Ammon's horn (tissue), 1 donor: ENCODE measurements at places on chromosomes 5 and 9.
A peak's percentile ranks its signal among the peaks of the same experiment; 100 is the strongest.

- DNase-seq: no peak
Observed at GRCh38 chr5:38135486-38136039, 122.8 kb upstream of the EGFLAM start.

DNA sequence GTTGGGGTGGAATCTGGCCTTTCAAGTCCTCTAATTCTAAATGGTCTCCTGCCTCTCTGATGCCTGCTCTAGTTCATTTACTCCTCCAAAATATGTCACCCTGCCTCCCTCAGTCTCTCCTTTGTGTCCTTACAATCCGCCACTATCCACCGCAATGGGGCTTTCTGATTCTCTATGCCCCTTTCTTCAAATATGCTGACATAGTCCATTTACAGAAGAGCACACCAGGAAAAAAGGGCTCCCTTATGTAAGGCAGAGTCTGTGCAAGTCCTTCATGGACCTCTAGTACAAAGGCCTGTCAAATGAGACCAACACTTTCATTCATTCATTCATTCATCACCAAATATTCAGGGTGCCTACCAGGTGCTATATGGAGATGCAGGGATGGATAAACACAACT lies 2.0 kb upstream of the ASTN2 start:
- no peak for DNase-seq

- DNase-seq: no peak
Observed at GRCh38 chr5:102921341-102922044, 166.4 kb downstream of the PAM start.

DNA sequence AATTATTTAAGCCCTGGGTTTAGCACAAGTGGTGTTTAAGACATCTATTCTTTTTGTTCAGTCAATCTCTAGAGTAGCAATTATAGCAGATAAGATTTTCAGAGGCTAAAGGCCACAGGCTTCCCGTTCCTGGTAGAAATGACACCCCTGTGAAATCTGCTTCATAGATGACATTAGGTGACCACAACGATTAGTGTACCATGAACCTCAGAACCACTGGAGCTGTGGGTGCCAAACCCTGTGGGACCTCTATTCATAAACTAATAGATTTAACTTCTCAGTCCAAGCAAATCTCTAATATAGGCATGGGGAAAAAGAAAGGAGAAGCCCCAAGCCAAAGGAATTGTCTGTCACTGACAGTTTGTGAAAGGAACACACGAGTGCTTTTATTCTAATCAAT lies 207.4 kb downstream of the ARRDC3 start:
- no peak for DNase-seq

DNA sequence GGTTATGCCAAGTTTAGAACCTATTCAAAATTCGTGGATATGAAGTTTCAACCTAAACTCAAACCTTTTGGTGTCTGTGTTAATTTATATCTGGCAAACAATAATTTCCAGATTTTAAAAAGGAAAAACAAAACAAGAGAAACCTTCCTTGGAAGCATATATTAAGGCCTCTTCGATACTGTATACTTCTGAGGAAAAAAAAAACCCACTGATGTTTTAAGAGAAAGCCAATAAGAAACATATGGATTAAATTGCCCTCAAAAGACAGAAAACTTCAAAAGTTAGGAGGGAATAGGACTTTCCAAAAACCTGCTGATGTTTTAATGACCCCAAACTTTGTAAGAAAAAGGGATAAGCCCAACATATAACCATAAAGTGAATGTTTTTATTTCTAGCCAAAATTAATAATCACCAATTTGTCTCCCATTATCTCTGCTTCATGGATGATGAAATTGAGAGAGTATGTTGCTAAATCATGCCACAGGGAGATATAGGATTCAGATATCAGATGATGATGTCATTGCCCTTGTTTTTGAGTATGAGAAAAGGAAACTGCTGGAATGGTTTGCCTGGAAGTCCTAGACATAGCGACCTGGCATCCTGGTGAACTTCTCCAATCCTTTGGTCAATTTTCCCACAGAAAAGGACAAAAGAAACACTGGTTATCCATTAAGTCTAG lies 423.9 kb downstream of the DMRT2 start:
- DNase-seq: no peak

DNA sequence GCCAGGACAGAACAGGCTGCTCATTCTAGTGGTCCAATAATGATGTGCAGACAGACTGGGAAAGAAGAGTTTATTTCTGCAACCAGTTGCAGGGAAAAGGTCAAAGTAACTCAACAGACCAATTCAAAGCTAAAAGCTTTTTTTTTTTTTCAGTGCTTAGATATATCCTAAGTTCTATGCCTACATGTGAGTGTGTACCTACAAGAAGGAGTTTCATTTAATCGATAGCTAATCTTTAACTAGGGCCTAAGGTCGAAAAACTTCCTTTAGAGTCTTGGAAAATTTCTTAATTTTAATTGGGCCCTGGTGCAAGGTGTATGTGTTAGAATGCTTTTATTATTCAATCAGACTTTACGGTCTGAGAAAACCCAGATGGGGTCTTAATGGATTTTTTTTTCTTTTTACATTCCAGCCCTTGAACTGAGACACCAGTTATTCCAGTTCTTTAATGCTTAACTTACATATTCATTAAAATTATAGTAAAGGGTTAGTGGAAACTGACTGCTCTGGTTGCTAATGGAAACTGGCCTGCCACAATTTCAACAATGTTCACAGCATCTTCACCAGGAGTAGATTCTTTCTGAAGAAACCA lies 365.3 kb downstream of the MTRR start:
- no peak for DNase-seq

DNA sequence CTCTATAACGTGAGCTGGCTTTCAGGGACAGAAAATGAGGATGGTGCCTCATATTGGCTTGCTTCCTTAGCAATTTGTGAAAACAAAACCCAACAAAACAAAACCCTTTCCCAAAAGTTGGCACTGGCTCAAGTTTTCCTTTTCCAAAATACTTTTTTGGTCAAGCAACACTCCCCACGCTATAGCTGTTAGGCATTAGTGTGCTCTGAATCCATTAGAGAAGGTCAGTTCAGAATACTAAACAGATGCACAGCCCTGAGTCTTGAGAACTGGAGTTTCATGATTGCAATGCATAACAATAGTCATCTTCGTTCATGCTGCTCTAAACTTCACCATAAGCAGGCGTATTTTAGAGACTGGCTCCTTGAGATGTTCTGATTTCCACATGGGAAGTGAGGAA lies 172.0 kb upstream of the KLF9 start:
- DNase-seq: no peak

DNA sequence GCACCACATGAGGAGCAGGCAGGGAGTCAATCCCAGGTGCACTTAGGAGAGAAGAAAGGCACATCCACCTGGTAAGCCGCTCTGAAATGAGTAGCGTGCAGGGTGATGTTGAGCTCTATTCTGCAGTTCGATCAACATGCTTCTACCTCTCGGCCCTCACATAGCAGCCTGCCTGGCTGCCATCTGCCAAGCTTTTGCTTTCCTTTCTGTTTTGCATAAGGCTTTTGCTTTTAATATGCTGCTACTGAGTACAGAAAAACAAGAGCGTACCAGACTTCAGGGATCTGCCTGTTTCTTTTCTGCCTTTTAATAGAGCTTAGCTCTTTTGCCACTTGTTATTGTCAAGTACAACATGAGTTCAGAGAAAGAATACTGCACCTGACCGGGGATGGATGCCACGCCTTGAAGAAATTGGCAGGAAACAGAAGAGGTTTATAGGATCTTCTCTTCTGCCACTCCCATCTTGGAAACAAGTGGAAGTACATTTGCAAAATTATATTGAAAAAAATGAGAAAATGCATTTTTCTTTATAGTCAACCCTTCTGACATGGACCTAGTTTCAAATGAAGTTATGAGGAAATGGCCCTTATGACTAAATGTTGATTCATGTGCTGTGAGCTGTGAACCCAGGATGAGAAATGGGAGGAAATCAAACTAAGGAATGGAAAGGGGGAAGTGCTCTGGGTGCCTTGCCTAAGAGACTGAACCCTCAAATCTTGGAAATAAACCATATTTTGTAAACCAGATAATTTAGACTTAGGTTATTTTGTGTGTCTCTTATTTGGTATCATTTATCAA lies 4.0 kb upstream of the FCHO2 start:
- DNase-seq: peak; percentile 18

GRCh38 chr5:9105851-9106250 lies 440.0 kb downstream of the SEMA5A start:
- DNase-seq: no peak

DNA sequence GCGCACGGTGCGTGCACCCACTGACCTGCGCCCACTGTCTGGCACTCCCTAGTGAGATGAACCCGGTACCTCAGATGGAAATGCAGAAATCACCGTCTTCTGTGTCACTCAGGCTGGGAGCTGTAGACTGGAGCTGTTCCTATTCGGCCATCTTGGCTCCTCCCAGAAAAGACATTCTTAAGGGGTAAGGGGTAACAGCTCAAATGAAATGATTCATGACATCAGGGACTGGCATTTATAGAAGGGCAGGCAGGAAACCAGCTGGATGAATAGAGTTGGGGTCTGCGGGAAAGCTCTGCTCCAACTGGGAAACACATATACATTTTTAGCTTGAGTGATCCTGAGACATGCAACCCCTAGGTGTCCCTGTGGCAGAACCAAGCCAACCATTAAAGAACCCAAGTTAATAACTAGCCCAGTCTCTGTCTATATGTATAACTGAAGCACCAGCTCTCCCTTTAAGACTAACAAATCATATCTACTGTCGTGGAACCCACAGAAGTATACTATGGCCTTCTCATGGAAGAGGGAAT lies 119.3 kb downstream of the LMNB1 start:
- no peak for DNase-seq

GRCh38 chr9:129610213-129610472 lies 10.8 kb downstream of the C9orf50 start:
- DNase-seq: no peak

GRCh38 chr9:99144966-99145365 lies 40.1 kb downstream of the TGFBR1 start:
- no peak for DNase-seq

- DNase-seq: no peak
Observed at GRCh38 chr5:140565024-140565779, 574 bp downstream of the SLC35A4 start.

GRCh38 chr5:148949841-148950470 lies 112.9 kb downstream of the SH3TC2 start:
- DNase-seq: peak; percentile 50

DNA sequence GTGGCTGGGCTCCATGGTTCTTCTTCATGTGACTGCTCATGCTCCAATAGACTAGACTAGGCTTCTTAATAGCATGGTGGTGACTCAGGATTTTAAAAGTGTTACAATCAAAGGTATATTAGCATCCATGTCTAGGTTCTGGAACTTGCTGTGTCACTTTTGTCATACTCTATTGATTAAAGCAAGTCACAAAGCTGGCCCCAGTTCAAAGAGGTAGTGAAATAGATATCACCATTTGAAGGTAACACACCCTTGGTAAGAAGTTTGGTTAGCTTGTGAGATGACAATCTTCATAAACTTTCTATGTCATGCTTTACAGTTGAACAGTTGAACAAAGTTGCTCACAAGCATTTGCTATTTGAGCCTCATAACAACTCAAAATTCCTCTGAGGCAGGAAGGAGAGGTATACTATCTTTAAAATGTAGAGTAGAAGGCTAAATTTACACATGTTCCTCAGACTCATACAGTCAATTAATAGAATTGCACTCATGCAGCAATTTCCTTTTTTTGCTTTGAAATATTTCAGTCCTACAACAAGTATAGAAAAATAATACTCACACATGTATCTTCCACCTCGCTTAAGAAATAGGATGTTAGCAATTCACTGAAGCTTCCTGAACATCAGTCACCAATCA lies 56.8 kb upstream of the TMEM252 start:
- no peak for DNase-seq

GRCh38 chr5:154562244-154562880 lies 84.3 kb upstream of the HAND1 start:
- DNase-seq: no peak
